Activated naive CD8-positive, alpha-beta T cell treated with anti-CD3 and anti-CD28 coated beads, Interleukin-2, amount 50 U/mL, for 24 hours (primary cell): ENCODE measurements at places on chromosomes 3 and 15.

DNA sequence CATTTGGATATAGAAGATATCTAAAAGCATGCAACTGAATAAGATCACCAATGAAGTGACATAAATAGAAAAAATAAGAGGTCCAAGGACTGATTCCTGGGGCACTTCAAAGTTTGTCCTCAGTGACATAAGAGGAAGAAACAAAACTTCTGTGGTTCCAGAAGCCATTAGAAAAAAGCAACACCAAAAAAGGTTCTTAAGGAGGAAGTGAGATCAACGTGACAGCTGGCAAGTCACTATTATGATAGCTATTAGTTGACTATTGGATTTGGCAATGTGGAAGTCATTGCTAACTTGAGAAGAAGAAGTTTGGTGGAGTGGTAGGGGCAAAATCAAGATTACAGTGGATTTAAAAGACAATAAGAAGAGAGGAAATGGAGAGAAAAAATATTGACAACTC, 1098.3 kb downstream of the NAALADL2 start:
- DNase-seq = no peak
- no peaks in the 10 kb centered on the region for H3K4me1 ChIP-seq
- no peaks in the 10 kb centered on the region for H3K27me3 ChIP-seq
- no peak overlapping the region for H3K27ac ChIP-seq

DNA sequence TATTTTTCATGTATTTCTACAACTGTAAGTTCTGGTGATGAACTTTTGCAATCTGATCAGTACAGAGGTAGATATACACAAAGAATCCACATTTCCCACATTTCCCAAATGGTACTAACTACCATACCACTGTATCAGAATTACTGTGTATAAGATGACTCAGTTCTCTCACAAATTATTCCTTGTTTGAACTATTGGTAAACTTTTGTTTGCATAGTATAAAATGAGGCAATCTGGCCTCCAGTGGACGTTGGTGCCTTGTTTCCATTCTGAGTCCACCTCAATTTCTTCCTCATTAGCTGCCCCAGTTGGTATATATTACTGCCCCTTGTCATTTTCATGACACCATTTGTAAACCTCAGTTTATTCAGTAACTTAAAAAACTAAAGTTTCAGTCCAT, 38.5 kb downstream of the SPTSSB start:
- H3K27me3 ChIP-seq = peaks cover 17% of the 10 kb centered on the region
- no peak overlapping the region for H3K4me3 ChIP-seq
- no peaks in the 10 kb centered on the region for H3K36me3 ChIP-seq

DNA sequence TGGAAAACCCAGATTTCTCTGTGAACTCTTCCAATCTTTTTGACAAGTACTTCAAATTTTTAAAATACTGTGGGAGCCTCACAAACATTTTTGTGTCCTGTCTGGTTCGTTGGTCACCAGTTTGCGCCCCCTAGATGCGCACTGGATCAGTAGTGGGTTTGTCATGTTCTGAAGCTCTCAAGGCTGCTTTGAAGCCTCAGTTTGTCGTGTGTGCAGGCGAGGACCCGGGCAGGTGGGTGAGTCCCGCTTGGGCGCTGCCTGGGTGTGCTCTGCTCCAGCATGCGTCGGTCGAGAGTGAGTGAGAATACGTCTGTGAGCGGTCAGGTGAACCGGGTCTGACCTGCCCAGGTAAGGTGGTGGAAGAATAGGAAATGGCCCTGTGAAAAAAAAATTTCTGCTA, 17.3 kb upstream of the AEN start:
- no peak for DNase-seq
- H3K4me1 ChIP-seq = peaks cover 20% of the 10 kb centered on the region
- peaks cover 2% of the 10 kb centered on the region for H3K36me3 ChIP-seq
- H3K27ac ChIP-seq = no peak overlapping the region

DNA sequence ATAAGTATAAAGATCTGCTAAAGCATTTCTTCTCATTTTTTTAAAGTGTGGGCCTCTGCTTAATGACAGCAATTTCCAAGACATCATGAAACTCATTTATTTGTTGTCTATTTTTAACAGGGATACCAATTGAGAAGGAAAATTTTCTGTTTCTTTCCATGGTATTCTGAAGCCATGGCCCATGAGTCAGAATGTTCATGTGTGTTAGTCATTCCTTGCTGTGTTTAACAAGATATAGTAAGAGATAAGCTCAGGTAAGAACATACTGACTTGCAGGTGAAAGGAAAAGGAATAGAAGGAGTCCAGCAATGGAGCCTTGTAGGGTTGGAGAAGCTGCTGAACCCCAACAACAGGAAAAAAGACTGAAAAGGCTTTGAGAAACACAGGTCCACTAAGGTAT, 17.0 kb upstream of the ARID3B start:
- H3K4me3 ChIP-seq = no peak overlapping the region
- H3K27ac ChIP-seq = no peak overlapping the region
- DNase-seq = no peak

DNA sequence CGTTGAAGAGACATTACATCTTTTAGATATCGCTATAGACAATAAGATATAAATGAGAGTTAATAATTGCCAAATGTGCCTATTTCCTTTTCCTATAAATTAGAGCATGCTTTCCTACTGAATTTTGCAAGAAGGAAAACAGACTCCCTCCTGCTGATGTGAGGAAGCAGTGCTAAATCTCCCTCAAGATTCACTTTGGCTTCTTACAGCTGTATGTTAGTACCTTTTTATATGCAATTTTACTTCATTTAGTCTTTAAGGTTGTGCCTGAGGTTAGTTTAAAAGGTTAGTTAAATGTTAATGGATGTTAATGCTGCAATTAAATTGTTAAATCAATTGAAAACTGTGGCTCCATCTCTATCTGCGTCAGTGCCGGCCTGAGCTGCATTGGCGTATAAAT, 728.8 kb downstream of the NR2F2 start:
- H3K36me3 ChIP-seq = no peaks in the 10 kb centered on the region
- no peak overlapping the region for H3K4me3 ChIP-seq
- DNase-seq = no peak
- no peaks in the 10 kb centered on the region for H3K27me3 ChIP-seq

DNA sequence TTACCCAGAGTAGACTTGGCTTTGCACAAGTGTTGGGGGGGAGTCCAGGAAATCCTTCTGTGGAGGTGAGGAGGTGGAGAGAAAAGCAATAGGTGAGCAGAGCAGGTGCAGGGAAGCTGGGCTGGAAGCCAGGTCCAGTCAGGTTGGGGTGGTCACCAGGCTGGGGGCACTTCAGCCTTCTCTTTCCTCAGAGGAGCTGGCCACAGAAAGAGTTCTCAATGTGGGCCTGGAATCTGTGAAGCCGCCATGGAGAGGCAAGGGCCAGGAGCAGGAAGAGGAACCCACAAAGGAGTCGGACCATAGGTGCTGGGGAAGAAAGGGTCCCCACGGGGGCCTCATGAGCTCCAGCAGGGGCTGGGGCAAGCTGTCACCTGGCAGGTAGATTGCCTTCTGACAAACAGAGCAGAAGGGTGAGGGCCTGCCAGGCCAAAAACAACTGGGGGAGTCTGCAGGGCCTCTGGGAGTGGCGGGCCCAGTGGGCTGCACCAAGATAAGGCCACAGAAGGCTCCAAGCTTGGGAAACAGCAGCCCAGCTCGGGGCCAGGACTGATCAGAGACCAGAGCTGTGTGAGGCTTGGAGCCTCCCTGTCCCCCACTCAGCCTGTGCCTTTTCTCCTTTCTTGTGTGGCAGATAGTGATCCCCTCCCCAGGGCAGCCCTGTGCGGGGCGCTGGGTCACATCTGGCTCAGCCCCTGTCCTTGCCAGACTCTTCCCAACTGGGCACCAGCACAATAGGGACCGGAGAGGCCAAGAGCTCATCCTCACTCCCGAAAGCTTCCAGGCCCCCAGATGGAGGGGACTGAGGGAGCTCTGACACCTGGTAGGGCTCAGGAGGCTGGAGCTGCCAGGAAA, 53.0 kb upstream of the FGD5 start:
- no peak overlapping the region for H3K4me3 ChIP-seq
- no peak for DNase-seq
- H3K27me3 ChIP-seq = no peaks in the 10 kb centered on the region
- no peaks in the 10 kb centered on the region for H3K36me3 ChIP-seq

DNA sequence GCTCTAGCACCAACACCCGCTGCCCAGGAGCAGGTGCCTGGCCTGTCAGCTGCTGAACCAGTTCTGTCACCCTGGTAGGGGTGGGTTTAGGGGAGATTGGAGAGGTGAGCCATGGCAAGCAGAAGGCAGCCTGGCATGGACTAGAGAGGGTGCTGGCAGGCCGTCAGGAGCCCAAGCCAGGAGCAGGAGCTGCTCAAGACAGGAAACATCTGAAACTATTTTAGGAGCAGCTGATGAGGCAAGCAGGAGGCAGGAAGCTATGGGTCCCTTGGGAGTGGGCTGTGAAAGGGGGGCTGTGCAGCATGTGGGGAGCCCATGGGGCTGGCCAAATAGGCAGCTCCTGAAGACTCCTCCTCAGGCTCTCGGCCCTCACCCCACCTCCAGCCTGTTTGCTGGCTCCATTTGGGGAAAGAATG, 2.3 kb downstream of the INKA1 start:
- peaks cover 10% of the 10 kb centered on the region for H3K27me3 ChIP-seq
- H3K36me3 ChIP-seq = no peaks in the 10 kb centered on the region
- peak overlapping the region; percentile 66 for H3K27ac ChIP-seq
- no peak overlapping the region for H3K4me3 ChIP-seq
- peaks cover 54% of the 10 kb centered on the region for H3K4me1 ChIP-seq

- H3K27me3 ChIP-seq = peaks cover 16% of the 10 kb centered on the region
- H3K4me1 ChIP-seq = no peaks in the 10 kb centered on the region
- no peak overlapping the region for H3K4me3 ChIP-seq
- DNase-seq = no peak
- no peak overlapping the region for H3K27ac ChIP-seq
Measured at GRCh38 chr3:170606675-170607074, 20.8 kb upstream of the SLC7A14 start.

- no peak for DNase-seq
- no peak overlapping the region for H3K27ac ChIP-seq
- no peaks in the 10 kb centered on the region for H3K4me1 ChIP-seq
- no peaks in the 10 kb centered on the region for H3K36me3 ChIP-seq
- no peak overlapping the region for H3K4me3 ChIP-seq
- peaks cover 2% of the 10 kb centered on the region for H3K27me3 ChIP-seq
Measured at GRCh38 chr3:97656638-97657037, 107.9 kb upstream of the ARL6 start.

DNA sequence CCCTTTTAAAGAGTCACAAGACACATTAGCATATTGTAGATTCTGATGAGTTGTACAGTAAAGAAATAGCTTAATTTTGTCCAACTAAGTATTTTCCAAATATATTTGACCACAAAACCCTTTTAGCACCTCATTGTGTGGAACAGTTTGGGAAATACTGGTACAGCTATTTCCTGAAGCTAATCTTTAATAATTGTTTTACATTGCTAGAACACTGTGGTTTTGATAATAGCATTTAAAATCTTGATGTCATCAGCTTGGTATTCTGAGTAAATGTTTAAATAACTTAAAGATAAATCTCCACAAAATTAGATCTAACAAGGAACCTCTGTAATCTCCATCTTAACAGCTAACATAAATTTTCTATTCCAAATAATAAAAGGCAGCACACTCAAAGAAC, 140.0 kb upstream of the MLF1 start:
- no peaks in the 10 kb centered on the region for H3K27me3 ChIP-seq
- no peaks in the 10 kb centered on the region for H3K36me3 ChIP-seq
- no peaks in the 10 kb centered on the region for H3K4me1 ChIP-seq
- H3K4me3 ChIP-seq = no peak overlapping the region
